ENCODE measurements at places on chromosomes 1 and 21.
A peak's percentile ranks its signal among the peaks of the same experiment; 100 is the strongest.

GRCh38 chr1:53783056-53783455 lies 44.1 kb upstream of the GLIS1 start:
- no peak for DNase-seq

GRCh38 chr1:195415584-195415983 lies 1192.7 kb downstream of the KCNT2 start:
- no peak for DNase-seq

- DNase-seq, result peak; percentile 47
Observed at GRCh38 chr1:167720965-167721616, 691 bp upstream of the MPZL1 start.

DNA sequence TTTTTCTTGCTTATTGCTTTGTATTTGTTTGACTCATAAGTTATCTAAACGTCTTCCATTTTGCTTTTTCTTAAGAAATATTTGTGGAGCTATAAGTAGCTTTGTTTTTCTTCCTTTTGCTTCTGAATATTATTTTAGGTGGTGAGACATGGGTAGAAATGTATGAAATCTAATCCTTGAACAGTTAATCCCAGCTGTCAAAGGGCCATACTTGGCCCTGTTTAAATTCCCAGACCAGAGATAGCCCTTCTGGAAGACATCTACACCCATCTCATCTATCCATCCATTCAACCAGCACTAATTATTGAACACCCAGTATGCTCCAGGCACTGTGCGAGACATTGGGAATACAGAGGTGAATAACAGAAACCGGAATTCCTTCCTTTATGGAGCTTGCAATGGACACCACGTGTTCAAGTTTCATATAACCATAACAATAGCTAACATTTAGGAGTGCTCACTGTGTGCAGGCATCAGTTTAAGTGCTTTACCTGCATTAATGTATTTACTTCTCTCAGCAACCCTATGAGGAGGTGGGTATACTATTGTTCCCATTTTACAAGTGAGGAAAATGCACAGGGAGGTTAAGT lies 8.7 kb downstream of the TACSTD2 start:
- DNase-seq, result no peak

- no peak for DNase-seq
Observed at GRCh38 chr1:167628741-167629515, 1.1 kb upstream of the RCSD1 start.

- DNase-seq, result no peak
Observed at GRCh38 chr1:39752703-39753102, 14.0 kb downstream of the PPIE start.

- DNase-seq, result no peak
Observed at GRCh38 chr1:79090985-79091384, 84.5 kb upstream of the ADGRL4 start.

GRCh38 chr1:168739908-168740307 lies 10.9 kb upstream of the DPT start:
- DNase-seq, result no peak

GRCh38 chr1:116203920-116204319 lies 92.7 kb downstream of the MAB21L3 start:
- no peak for DNase-seq

DNA sequence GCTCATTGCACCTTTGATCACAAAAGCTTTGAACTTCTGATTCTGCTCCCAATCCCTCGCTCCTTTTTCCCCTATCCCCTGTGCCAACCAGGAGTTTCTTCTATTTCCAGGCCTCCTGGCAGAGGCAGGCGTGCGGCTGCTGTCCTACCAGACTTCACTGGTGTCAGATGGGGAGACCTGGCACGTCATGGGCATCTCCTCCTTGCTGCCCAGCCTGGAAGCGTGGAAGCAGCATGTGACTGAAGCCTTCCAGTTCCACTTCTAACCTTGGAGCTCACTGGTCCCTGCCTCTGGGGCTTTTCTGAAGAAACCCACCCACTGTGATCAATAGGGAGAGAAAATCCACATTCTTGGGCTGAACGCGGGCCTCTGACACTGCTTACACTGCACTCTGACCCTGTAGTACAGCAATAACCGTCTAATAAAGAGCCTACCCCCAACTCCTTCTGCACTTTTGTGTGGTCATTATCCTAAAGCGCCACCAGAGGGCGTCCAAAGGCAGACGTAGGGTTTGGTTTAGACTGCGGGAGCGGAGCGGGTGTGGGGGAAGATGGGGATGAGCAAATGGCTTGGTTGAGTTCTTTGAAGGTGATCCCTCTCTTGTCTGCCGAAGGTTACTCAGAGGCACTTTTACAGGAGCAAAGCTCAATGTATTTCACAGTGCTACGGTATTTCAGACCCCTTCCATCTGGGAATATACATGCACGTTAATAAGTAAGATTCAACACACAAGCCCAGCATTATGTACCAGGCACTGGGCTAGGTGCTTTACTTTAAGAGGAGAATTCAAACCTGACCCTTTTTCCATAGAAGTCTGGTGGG lies 24.7 kb downstream of the HMGCS2 start:
- DNase-seq, result peak; percentile 71

- DNase-seq, result no peak
Observed at GRCh38 chr1:207858281-207858680, 52.6 kb downstream of the CD34 start.

DNA sequence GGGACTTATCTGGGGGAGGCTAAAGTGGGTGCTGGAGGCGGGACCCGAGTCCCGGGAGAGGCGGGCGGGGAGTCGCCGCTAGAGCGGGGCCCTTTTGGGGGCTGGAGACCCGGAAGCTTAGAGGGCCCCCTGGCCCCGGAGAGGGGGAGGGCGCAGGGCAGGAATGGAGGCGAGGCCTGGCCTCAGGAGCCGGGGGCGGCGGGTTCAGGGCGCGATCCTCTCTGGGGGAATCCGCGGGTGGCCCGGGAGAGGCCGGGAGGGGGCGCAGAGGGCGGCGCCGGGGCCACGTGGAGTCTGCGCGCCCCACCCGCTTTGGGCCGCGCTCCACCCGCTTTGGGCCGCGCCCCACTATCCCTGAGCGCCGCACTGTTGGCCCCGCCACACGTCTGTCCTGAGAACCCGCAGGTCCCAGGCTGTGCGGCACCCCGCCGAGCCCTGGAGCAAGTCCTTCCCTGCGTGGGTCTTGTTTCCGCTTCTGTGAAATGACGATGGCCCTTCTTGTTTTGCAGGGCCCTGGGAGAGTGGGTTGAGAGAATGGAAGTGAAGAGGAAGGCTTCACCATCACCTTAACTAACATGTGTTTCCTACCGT lies 84.4 kb downstream of the NKAIN1 start:
- peak; percentile 80 for DNase-seq

DNA sequence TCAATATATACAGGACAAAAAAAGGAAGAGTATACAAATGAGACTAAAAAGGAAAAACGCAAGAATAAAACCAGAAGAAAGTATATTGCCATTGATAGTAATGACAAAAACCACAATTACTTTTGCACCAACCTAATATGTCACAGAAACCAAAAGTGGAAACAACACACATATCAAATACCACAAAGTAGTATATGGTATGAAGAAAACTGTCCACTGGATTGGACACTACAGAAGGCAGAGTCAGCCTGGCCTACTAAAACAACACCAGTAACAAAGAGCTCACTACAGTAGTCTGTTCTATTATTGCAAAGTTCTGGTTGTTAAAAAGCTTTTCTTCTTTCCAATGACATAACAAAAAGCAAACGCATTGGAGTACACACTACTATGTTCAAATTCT lies 17.7 kb downstream of the TESK2 start:
- DNase-seq, result no peak

DNA sequence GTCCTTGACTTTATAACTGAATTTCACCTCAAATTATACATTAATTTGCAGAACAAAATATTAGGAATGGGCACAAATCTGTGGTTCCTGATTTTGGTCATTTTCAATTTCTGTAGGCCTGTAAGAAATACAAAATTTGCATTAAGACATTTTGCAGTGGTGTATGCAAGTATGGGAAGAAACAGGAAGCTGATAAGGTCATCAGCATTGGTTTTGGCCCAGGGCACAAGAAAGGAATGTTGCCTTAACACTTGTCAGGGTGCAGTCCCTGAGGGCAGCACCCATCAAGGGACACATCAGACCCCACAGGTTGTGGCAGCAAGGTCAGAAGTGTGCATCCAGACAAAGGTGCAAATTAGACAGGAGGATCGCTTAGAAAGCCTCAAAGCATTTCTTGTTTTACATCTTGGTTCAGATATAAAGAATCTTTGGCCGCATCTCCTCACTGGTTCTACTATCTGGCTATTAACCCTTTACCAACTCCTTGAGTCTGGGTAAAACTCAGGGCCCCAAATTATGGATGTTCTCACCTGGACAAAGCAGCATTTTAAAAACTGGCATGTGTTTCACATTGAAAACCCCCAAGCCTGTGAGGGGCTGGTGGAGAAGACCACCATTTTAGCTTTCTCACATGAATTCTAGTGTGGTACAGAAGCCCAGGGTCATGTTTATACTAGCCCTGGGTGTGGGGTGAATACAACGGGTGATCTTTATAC lies 182.4 kb downstream of the CDC7 start:
- no peak for DNase-seq

- peak; percentile 3 for DNase-seq
Observed at GRCh38 chr1:1200876-1201810, 5.2 kb downstream of the TNFRSF18 start.

- no peak for DNase-seq
Observed at GRCh38 chr1:48228156-48228555, 5.6 kb downstream of the SLC5A9 start.

- no peak for DNase-seq
Observed at GRCh38 chr1:220325306-220325995, 53.2 kb upstream of the RAB3GAP2 start.

DNA sequence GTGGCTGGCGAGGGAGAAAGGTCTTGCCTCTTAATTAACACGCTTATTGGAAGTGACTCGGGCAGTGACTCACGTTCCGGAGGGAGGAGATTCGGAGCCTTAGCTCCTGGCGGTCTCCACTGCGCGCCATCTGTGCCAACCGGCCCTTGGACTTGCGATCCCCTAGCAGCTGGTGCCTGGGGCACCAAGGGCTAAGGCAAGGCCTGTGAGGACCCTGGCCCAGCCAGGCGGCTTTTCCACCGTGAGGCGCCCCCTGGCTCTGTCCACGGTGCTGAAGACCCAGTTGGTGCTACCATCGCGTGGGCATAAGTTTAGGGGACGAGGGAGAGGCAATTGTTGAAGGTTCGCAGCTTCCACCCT lies 1.3 kb upstream of the SYT6 start:
- no peak for DNase-seq

DNA sequence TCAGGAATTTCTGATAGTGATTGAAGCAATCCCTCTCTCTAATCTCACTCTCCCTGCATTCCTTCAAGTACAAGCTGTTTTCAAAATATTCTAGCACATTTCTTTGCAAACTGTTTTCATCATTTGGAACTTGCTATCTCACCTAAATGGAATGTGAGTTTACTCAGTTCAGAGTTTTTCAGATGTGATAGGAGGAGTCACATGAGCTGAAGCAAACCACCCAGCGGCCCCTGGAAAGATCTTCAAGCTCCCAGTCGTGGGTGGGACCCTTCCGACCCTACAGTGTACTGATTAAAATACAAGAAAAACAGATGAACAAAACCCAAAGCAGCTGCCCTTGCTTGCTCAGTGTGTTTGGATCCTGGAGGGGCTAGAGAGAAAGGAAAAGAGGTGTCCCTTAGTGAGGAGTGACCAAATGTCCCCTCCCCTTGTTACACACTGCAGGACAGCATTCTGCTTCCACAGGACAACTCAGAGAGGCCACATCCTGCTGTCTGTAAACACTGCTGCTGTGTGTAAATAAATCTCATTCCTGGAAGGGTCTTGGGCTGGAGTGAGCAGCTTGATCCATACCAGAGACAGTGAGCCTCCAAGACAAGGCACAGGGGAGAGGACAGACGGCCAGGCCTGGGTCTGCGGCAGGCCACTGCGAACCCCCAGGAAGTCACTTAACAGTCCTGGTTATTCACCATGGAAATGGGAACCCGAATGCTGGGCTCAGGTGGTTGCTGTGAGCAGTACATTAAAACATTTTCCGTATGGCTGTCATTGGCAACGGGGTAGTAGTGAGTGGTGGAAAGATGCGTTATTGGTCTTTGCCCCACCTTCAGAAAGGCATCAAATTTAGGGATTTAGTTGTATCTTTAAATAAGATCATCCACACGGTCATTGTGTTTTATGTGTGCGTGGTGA lies 229.2 kb downstream of the RHOU start:
- DNase-seq, result peak; percentile 1

GRCh38 chr1:160097151-160097910 lies 1.1 kb downstream of the IGSF8 start:
- DNase-seq, result no peak

DNA sequence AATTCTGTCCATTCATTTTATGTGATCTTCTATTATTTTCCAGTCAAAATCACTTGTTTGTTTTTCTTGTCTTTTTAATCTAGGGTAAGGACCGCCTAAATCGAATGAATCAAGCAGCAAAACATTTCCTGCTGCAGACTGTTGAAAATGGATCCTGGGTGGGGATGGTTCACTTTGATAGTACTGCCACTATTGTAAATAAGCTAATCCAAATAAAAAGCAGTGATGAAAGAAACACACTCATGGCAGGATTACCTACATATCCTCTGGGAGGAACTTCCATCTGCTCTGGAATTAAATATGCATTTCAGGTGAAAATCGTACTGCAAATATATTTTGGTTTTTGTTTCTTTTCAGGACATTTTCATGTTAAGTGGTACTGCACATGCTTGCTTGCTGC lies 20.5 kb downstream of the CLCA4 start:
- DNase-seq, result no peak

DNA sequence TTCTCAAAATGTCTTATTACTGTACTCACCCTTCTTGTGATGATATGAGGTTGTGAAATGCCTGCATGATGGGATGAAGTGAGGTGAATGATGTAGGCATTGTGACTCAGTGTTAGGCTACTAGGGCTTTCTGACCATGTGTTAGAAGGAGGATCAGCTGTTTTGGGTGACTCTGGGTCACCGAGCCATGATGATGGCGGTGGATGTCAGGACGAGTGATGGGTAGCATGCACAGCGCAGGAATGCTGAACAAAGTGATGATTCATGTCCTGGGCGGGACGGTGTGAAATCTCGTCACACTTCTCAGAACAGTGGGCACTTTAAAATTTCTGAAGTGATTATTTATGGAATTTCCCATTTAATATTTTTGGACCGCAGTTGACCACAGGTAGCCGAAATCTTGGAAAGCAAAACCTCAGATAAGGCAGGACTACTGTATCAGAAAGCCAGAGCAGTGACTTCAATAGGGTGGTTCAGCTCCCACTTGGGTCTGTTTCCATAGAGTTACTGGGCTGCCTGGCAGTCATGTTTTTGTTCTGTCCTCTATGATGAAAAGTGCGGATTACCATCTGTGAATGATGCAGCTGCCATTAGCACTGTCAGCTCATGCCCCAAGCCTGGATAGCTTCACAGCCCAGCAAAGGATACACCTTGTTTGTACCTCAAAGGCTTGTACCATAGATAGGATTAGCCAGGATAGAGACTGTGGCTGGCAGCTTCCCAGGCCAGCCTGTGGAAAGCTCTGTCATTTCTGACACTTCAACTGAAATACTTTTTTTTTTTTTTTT lies 26.6 kb downstream of the IL6R start:
- no peak for DNase-seq

Data from LoVo (cell line).